Stimulated activated CD8-positive, alpha-beta memory T cell treated with anti-CD3 and anti-CD28 coated beads, Interleukin-15, amount 100 ng/mL, for 24 hours (primary cell): ENCODE measurements at places on chromosomes 5 and 9.

DNA sequence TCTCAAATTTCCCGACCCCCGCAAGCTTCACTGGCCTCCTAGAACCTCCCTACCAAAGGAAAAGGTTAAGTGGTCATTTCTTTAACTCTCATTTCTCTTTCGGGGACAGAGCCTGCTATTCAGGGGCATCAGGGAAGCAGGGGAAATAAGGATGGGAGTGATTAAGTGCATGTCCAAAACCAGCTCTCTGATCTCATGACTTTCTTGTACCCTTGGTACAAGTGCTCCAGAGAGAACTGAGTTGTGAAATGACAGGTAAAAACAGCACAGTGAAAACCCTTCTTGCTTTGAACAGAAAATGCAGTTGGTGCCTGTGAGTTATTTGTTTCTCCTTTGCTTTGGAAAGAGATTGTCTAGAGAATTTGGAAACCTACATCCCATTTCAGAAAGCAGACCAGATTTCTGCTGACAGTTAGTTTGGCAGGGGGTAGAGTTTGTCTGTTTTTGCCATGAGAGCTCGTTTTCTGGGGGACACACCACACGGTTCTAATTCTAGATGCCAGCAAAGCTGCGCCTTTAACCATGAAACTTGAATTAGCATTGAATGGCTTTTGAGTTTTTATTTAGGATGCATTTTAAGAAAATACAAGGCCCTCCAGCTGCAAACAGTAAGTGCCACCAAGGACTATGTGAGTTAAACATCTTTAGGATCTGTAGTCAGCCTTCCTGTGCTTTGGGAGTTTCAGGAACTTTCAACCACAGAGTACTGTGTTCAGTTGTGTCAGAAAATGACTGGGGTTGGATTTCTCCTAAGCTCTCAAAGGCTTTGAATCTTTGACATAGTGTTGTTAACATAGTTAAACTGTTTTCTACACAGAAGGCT lies 161.7 kb upstream of the LHFPL2 start:
- DNase-seq, result no peak

- DNase-seq, result no peak
Observed at GRCh38 chr5:44619875-44620610, 188.7 kb upstream of the MRPS30 start.

DNA sequence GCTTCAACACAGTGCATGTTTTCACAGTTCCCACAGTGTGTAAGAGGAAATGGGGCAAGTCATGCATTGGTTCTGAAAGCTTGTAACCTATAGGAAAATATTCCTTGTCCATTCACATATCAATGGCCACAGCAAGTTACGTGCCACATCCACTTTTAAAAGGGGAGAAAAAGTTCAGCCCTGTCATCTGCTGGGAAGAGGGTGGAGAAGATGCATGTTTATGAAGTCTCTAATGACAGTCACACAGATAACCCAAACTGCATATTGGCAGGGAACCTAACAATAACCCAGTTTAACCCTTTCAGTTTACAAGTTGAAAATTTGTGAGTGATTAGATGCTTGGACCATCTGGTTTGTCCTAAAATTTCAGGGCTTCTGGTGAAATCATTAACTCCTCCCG lies 159.3 kb downstream of the MTRR start:
- DNase-seq, result no peak

DNA sequence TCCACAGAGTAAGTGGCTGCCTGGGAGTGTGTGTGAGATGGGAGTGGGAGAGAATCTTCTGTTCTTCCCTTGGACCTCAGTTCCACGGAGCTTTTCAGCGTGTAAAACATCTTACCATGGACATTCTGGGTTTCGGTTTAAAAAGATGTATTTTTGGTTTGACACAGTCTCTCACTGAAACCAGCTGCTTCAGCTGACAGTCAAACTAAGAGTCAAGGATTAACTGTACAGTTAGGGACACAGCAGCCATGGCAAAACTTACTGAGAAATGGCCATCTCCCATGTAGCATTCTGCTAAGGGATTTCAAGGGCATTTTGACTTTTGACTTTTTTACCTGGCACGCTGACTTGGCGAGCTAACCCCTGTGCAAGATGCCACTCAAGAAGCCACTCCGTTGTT lies 93.8 kb upstream of the IL12B start:
- DNase-seq, result no peak

DNA sequence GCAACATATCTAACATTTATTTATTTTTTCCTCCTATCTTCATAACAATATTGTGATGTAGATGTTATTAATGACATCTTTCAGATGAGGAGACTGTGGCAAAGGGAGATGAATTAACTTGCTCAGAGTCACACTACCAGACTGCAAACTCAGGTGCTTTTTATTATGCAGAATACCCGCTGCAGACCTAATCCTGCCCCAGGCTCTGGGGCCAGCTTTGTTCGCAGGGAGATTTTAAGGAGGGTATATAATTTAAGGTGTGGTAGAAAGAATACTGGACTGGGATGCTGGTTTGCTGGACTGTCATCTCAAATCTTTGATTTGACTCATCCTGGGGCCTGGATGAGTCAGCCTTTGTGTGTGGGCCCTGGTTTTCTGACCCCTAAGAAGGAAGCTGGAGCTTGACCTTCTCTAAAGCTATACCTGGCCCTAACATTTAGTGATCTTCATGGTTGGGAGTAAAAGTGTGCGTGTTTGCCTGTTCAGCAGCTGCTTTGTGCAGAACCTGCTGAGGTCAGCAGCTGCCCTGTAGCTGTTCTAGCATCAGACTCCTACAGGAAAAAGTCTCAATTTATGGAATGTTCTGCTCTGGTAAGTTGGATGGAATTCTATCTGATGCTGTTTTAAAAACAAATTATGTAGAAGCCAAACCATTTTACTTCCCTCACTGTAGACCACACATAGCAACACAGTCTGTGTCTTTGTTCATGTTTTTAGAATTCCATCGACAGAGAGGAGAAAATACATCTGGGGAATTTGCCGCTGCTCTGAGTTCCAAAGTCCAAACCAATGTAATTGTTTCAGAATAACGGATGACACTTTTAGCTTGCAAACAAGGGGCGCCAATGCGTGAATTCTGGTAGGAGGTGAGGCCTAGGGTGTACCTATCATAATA lies 4.5 kb downstream of the SLC36A1 start:
- DNase-seq, result no peak

- no peak for DNase-seq
Observed at GRCh38 chr9:125409217-125409636, 147.6 kb downstream of the GAPVD1 start.

DNA sequence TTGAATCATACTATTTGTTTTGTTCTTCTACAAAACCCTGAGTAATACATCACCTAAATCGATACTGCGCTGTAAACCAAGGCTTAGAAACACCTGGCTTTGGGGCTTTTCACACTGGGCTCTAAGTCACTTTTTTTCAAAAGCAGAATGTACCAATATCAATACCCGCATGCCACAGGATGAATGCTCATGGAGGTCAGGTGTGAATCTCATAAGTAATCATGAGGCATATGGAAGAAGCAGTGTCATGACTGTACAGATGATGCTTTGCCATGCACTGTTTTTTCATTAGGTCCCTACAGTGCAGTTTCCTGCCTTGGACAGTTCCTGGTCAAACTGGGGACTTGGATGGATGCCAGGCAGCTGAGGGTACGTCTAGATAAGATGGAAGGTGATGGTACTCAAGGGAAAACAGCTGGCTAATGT lies 49.0 kb upstream of the ATG10 start:
- DNase-seq, result no peak

DNA sequence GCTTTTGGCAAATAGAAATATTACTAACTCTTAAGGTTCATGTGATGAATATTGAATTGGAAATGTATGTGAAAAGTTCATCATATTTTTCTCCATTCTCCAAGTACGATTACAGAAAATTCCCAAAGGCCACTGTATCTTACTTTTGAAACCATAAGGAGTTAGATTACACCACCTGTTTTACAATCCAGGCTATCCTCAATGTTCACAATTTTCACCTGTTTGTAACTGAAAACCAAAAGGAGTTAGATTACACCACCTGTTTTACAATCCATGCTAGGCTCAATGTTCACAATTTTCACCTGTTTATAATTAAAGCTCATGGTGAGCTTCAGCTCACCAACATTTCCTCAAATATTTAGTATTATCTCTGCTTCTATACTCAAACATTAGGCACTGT lies 188.0 kb downstream of the HCN1 start:
- no peak for DNase-seq

DNA sequence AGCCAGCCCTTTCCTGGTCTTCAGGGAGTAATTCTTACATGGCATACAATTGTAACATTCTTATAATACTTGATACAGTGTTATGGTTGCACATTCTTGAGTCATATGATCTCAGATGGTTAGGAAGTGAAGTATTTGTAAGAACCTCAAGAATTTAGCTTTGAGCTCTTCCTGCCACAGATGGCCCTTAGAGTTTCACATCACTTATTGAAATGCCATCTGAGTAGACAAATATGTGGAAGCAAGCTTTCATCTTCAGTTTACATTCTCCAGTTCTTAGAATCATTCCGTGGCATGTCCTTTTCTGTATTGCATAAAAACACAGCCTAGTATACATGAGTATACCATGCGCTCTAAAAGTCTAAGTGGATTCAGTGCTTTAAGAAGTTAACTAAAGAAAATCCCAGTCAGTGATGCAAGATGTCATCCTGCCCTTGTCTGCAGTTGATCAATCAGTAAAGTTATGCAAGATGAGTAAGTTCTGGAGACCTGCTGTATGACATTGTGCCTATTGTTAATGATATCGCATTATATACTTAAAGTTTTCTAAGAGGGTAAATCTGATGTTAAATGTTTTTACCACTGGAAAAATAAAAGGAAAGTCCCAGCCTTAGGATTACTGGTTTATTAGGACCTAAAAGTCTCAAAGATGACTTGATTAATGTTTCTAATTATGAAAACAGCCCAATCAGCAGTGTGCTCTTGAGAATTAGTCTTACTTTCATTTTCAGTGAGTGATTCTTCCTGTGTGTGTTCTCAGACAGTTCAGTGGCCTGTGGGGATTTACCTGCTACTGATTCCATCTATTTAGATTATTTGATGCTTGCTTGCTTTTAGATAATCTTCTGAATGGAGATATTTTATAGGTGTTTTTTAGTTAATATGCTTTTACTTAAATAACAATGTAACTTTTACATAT lies 29.4 kb downstream of the RHOBTB3 start:
- no peak for DNase-seq

GRCh38 chr5:159178978-159179377 lies 30.4 kb downstream of the RNF145 start:
- DNase-seq, result no peak

GRCh38 chr9:17528859-17529258 lies 50.0 kb upstream of the SH3GL2 start:
- DNase-seq, result no peak

DNA sequence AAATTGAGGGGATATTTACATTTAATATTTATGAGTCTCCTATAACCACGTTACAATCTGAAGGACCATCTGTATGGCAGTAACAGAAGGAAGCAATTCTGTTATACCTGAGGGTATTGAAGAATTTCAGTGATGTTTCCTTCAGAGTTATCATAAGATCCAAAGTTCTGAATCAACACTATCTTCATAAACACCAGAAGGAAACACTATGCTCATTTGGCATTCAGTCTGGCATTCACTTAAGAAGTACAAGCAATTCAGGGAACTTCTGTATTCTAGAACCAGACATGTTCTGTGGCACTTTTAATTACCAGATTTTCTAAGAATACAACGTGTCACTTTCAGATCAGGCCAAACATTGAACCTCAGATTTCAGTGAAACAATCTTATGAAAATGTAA lies 9.6 kb downstream of the DAB2 start:
- DNase-seq, result no peak

DNA sequence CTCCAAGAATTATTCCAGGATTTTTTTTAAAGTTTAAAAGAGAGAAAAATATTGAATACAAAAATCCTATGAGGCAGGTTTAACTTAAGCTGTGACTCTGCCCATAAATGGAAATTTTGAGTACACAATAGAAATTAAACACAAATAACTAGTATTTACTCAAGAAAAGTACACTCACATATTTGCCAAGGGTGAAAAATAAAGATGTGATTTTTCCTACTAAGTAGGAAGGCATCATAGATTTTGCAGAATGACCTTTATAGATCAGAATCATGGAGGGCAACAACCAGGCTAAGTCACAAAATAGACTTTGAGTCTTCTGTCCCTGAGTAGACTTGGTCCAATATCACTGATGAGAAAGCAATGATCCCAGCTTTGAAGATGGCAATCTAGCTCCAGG lies 102.7 kb upstream of the SLC12A2 start:
- no peak for DNase-seq

- no peak for DNase-seq
Observed at GRCh38 chr9:117720066-117720465, 15.9 kb downstream of the TLR4 start.

DNA sequence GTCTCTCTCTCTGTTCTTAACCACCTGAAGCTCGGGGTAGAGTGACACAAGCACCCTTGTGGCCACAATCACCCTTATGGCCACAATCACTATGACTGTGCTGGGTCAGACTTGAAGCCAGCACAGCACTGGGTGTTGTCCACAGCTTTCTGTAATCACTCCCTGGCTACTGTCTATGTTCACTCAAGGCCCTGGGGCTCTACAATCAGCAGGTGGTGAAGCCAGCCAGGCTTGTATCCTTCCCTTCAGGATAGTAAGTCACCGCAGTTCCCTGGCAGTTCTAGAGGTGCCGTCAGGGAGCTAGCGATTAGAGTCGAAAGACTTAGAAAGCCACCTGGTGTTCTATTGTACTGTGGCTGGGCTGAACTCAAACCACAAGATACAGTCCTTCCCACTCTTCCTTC lies 44.2 kb downstream of the GDA start:
- DNase-seq, result no peak

DNA sequence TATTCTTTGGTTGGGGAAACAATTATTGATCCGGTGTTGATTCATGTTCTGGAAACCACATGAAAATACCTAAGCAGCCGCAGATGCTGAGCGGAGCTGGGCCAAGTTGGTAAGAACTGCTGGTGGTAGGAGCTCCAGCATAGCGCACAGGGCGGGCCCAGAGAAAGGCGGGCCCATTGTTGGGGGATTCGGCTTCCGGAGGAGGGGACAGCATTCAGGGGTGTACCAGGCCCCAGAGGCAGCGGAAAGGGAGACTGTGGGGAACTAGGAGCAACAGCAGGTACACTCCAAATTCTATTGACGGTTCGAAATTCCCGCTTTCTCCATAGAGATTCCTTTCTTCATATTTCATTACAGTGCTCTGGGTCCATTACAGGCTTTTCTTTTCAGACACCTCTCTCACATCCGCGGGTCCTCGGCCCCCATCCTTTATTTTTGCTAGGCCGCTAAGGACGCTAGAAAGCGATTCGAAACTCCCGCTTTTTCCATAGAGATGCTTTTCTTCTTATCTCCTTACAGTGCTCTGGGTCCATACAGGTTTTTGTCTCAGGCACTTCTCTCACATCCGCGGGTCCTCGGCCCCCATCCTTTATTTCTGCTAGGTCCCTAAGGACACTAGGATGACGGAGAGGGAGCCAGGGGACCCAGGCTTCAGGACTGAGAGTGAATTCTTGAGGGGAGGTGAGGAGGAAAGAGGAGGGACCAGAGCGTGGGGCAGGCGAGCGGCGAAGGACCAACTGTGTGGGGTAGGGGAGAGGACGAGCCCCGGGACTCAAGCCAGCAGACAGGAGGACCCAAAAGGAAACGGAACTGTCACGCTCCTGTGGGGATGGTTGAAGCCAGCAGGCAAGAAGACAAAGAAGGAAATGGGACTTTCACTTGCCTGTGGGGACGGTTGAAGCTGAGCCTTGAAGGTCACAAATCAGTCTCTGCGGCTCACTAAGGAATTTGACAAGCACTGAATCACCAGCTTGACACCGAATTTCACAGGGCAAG lies at the start of gene CCDC152:
TSS of gene CCDC152 (plus strand) at position 213 of the 996 bp plus-strand sequence. CDS start 2,304 bp downstream, outside the sequence.
- DNase-seq, result no peak
